ENCODE measurements at places on chromosomes 3 and 15. TPM values are rescaled to one million over a fixed set of nuclear protein-coding genes. Genes with fewer than 3 reads are reported as not detected.

DNA sequence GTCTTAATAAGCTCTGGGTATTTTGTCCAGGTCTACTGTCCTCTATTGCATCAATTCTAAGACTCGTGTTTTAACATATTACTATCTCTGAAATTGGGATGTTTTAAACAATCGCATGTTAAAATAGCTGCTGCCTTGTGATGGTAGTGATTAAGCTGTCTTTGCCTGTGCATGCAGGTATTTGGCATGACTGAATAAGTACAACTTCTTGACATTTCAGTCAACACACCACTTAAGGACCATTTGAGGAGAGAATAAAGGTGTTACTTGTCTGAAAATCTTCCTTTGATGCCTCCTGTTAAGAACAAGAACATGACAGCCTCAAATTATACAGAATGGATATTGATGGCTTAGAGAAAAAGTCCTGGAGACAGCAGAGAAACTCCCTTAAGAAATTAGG, 33.0 kb downstream of the SLC35A5 start:
- peaks cover 8% of the 10 kb centered on the region for H3K36me3 ChIP-seq
- H3K27me3 ChIP-seq = no peaks in the 10 kb centered on the region
- DNase-seq = no peak
- no peak overlapping the region for H3K4me3 ChIP-seq

The EFCC1 gene
- total RNA-seq = 0.13 TPM

DNA sequence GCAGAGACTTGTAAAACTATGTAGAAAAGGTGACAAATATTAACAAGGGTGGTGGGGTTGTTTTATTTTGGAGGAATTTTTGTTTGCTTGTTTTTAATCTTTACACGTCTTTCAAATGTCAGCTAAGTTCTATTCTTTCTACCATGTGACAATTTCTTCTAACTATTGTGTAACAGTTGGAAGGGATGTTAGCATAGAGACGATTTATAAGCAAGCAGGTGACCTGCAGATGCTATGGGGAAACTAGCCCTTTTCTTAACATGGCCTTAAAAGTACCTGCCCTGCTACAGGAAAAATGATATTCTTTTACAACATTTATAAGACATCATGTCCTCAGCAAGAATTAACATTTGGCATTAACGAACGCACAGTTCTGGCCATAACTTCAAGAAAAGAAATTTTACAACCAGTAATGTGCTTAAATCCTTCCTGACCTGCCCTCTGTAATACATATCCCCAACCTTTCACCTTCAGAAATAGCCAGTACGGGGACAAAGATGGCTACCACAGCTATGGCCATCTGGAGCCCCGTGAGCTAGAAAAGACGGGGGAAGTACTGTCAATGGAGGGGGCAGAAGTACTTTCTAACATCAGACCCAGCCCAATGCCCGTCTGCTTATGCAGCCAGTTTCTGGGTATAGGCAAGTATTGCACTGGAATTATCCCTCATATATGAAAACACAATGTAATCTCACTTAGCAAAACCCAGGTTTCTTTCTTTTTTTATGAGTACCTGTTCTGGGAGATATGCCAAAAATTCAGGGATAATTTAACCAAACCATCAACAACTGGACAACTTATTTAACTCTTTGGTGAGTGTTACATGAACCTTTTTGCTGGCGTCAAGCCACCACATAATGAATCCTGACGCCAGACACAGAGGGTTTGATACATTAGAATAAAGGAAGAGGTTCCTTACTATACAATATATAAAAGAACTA, 67.7 kb upstream of the NR2F2 start:
- no peak overlapping the region for H3K4me3 ChIP-seq
- H3K4me1 ChIP-seq = no peaks in the 10 kb centered on the region
- no peak overlapping the region for H3K27ac ChIP-seq

The SLC28A1 gene
- total RNA-seq = not detected

DNA sequence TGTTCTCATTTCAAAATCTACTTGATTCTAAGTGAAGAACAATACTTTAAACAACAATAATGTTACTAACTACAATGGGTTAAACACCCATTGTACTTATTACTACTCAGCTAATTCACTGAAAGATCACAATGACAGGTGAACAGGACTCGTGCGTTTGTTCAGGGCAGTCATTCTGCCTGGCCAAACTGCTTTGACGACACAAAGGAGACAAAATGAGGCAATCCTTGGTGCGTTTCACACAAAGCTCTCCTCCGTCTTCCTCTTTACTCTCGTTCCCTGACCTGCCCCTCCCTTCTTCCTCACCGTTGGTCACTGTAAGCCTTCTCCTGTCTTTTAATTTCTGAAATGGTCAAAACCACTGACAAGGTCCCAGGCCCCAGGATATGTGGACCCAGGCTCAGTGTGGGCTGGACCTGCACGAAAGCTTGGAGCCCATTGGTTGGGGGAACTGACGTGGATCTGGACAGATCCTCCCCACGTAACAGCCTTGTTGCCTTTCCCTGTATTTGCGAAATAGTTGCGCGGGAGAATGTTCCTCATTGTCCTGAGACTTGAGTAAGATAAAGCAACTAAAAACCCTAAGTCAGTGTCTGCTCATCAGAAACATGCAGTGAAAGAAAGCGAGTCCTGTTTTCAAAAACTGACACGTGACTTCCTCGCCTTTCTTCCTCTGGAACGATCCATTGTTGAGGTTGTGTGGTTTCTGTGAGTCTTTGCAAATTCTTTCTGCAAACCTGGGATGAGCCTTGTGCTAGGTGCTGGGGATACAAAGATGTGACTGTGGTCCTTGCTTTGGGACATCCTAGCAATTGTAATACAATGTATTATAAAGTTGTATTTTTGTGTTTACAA, 147.1 kb upstream of the RGMA start:
- no peak for DNase-seq
- H3K27me3 ChIP-seq = peaks cover 7% of the 10 kb centered on the region

DNA sequence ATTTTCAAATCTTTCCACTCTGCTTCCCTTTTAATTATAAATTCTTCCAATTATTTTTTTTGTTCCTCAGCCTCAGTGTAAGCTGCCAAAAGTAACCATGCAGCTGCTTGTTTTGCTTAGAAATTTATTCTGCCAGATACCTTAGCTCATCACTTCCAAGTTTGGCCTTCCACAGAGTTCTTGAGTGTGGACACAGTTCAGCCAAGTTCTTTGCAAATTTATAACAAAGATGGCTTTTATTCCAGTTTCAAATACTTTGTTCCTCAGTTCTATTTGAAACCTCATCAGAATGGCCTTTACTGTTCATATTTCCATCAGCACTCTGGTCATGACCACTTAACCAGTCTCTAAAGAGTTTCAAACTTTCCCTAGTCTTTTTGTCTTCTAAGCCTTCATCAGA, 10.3 kb downstream of the RTP1 start:
- no peak overlapping the region for H3K4me3 ChIP-seq
- DNase-seq = no peak
- H3K36me3 ChIP-seq = no peaks in the 10 kb centered on the region
- no peaks in the 10 kb centered on the region for H3K4me1 ChIP-seq
- H3K27me3 ChIP-seq = peaks cover 26% of the 10 kb centered on the region
- no peak overlapping the region for H3K27ac ChIP-seq

- peak overlapping the region; percentile 97 for H3K4me3 ChIP-seq
- H3K27me3 ChIP-seq = no peaks in the 10 kb centered on the region
- H3K36me3 ChIP-seq = peaks cover 2% of the 10 kb centered on the region
- peak overlapping the region; percentile 99 for H3K27ac ChIP-seq
- H3K4me1 ChIP-seq = peaks cover 32% of the 10 kb centered on the region
- DNase-seq = no peak
These were observed 1.6 kb upstream of the HYAL3 start for GRCh38 chr3:50300681-50301254.

GRCh38 chr3:127092776-127093175, 100.2 kb upstream of the PRR23E start:
- H3K27me3 ChIP-seq = no peaks in the 10 kb centered on the region
- H3K27ac ChIP-seq = no peak overlapping the region
- H3K36me3 ChIP-seq = no peaks in the 10 kb centered on the region

DNA sequence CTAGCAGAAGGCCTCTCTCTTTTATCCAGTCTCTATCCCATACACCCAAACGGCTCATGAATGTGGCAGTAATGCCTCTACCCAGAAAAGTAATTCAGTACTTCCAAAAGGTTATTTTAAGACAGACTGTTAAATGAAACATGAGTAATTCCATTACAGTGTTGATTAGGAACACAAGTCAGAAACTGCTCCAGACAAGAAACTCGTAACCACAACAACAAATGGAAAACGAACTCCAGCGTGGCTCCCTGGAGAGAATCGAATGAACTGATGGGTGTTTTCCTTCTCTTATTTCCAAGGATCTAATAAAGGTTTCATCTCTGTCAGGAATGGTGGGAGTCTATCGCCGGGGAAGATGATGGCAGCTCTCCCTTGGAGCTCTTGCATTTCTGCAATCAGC, 228.4 kb downstream of the MAGI1 start:
- H3K4me3 ChIP-seq = no peak overlapping the region
- H3K27me3 ChIP-seq = no peaks in the 10 kb centered on the region
- no peaks in the 10 kb centered on the region for H3K36me3 ChIP-seq
- no peak overlapping the region for H3K27ac ChIP-seq

The HRG gene
- not detected for total RNA-seq

DNA sequence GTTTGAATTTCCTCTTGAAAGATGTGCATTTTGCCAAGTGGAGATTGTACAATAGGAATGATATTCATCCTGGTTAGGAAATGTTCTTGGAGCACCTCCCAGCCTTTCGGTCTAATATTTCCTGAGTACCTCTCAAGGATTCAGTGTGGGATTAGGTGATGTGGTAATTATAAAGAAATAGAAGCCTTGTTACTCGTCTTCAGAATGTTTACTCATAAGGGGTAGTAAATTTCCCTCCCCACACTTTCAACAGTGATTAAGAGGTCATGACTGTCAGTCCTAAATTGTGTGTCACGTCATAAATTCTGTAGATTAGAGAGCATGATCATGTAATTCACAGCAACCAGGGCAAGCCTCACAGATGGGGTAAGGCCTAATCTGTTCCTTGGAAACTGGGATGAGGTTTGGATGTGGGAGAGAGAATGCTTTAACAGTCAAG, 633.1 kb upstream of the TBL1XR1 start:
- H3K36me3 ChIP-seq = no peaks in the 10 kb centered on the region
- no peaks in the 10 kb centered on the region for H3K27me3 ChIP-seq
- no peaks in the 10 kb centered on the region for H3K4me1 ChIP-seq
- H3K4me3 ChIP-seq = no peak overlapping the region
- H3K27ac ChIP-seq = no peak overlapping the region

The TIMMDC1 gene
- 79.8 TPM for total RNA-seq

GRCh38 chr3:42656680-42657610, 3.4 kb downstream of the ZBTB47 start:
- H3K4me1 ChIP-seq = peaks cover 21% of the 10 kb centered on the region
- no peak overlapping the region for H3K27ac ChIP-seq
- peaks cover 2% of the 10 kb centered on the region for H3K27me3 ChIP-seq
- H3K36me3 ChIP-seq = no peaks in the 10 kb centered on the region
- DNase-seq = no peak
